ENCODE measurements at places on chromosomes 2 and 18.

DNA sequence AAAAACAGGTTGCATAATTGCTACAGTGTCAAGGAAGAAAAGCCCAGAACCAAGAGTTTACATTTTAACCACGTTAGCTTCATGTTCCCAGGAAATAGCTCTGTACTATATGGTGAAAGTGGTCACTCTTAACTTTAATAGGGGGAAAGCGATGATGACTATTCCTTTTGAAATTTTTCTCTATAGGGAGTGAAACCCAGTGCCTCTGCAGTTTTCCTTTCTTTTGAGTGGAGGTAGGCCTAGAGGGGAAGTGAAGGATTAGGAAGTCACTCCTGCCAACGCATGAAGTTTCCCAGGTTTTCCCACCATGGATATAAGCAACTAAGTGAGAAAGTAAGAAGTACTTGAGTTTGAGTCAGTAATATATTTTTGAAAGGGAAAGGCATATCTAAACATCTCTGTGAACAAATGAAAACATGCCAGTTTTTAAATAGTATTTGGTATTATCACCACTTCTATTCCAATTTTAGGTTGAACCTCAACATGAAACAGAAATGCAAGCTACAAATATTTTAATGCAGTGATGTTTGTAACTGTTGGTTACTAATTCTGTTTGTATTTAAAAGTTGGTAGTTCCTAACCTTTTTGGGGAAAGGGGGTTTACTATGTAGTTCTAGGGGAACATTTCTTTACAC, 91.9 kb downstream of the VRK2 start:
- no peak for DNase-seq

DNA sequence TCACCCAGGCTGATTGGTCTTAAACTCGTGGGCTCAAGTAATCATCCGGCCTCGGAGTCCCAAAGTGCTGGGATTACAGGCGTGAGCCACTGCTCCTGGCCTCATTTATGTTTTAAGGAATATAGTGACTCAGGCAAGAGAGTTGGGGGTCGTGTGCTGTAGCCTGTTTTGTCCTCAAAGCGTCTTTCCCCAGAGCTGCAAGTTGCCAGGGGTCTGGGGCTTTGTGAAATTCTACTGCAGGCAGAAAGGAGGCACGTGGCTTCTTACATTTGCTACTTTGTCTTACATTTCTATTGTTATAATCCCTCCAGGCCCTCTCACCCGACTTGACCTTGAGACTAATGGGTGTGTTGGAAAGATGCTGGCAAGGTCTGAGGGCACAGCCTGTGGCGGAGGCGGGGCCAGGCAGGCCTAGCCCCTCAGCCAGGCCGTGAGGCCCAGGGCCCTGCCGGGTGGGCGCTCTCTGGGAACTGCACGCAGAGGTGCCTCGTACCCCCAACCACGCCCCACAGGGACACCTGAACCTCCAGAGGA, 85.8 kb upstream of the NDUFV2 start:
- DNase-seq, result no peak

- DNase-seq, result no peak
Measured at GRCh38 chr2:205482399-205483081, 199.8 kb upstream of the NRP2 start.

DNA sequence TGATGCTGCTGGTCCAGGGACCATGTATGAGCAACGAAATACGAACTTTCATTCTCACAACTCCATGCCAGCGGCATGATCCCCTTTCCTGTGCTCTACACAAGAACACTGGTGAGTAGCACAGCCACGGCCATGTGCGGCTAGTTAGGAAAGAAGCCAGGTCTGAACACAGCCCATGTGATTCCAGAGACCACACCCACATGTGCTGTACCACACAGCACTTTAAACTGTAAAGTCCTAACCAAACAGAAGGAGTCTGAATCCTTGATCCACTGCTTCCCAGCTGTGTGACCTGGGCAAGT, 33.0 kb upstream of the ACAA2 start:
- DNase-seq, result no peak

- DNase-seq, result no peak
Measured at GRCh38 chr18:68800075-68800474, 2.2 kb downstream of the CCDC102B start.

- no peak for DNase-seq
Measured at GRCh38 chr18:9787712-9788111, 79.6 kb downstream of the RAB31 start.

GRCh38 chr2:133591164-133591563, 22.9 kb upstream of the NCKAP5 start:
- DNase-seq, result no peak

GRCh38 chr18:79400591-79401381, 5.1 kb downstream of the NFATC1 start:
- peak; percentile 58 for DNase-seq

- no peak for DNase-seq
Measured at GRCh38 chr2:57886161-57886786, 160.3 kb upstream of the VRK2 start.

DNA sequence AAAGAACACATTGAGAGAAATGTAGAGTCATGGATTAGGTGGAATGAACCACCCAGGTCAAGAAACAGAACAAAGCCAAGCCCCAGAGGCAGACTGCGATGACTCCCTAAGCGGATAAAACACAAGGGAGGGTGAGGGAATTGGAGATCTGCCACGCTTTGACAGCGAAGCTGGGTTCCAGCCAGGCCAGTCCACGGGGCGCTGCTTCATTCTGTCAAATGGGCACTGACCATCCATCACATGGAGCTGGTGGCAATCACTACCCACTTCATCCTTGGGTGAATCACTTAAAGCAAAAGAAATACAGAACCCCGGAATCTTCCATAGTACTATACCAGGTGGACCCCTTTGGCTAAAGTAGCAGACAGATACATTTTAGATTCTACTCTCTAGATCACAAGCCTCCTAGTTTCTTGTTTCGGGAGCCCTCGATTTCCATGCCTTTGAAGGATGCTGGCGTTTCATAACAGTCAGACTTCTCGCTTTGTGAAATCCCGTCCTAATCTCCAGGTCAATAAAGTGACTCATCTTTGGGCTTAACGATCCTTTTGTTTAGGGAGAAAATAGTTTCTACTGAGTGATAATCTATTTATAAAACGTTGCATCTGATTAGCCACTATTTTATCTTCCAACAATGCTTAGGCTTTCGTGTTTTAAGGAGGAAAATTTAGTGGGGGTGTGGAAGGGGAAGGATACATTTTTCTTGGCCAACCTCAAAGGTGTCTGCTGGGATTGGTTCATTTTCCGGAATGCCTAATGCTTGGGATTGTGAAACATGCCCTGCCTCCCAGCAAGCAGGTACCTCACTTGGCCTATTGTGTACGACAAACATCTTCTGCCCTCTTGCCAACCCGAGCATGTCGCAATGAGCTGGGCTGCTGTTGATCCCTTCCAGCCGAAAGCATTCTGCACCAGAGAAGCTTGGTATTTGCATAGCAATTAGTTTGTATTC, 44.1 kb upstream of the HDAC4 start:
- no peak for DNase-seq

GRCh38 chr2:127176371-127177311, 43.5 kb downstream of the CYP27C1 start:
- no peak for DNase-seq

- DNase-seq, result no peak
Measured at GRCh38 chr2:113273027-113273551, 5.6 kb downstream of the PAX8 start.

GRCh38 chr2:16094811-16095210, 154.5 kb downstream of the MYCN start:
- DNase-seq, result no peak

DNA sequence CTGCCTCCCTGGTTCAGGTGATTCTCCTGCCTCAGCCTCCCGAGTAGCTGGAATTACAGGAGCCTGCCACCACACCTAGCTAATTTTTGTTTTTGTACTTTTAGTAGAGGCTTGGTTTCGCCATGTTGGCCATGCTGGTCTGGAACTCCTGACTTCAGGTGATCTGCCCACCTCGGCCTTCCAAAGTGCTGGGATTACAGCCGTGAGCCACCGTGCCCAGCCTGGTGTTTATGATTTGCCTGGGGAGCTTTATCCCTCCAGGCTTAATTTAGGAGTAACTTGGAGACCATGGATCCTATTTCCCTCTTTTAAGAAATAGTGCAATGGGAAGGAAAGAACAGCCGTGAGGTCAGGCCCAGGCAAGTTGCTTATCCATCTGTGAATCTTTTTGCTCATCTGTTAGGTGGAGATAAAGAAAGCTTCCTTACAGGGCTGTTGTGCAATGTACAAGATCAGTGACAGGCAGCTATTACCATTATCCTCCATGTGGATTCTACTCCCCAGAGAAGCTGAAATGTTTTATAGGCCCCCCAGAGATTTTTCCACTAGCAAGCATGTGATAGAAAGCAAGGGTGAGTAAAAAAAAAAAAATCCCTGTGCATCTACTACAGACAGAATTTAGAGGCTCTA, 104.9 kb upstream of the MGAT5 start:
- DNase-seq, result no peak

DNA sequence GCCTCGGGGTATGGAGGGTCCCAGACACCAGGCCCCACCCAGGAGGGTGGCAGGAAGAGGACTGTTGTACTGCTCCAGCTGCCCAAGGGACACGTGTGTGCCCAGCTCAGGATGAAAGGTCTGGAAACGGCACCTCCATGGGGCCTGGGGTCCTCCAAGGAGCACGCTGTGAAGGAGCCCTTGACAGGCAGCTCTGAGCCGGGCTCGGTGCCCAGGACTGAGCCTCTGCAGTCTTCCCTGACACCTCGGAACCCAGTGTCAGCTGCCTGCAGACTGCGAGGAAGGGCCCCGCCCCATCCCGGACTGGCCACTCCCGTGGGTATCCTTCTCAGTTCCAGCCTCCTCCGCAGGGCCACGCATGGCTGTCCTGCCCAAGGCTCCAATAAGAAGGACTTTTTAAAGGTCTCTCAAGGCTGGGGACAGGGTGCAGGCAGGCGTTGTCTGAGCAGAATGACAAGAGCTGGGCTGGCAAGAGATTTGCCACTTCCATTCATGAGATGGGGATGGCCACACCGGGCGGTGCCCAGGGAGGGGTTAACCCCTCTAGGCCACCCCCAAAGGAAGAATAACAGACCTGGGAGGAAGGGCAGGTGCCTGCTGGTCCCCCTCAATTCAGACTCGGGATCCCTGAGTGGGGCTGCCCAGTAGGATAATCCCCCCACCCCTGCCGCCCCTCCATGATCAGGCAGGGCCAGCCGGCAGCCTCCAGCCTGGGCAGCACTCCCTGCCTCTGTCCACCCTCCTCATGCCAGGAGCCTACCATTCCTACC, 8.9 kb downstream of the ECEL1 start:
- no peak for DNase-seq

DNA sequence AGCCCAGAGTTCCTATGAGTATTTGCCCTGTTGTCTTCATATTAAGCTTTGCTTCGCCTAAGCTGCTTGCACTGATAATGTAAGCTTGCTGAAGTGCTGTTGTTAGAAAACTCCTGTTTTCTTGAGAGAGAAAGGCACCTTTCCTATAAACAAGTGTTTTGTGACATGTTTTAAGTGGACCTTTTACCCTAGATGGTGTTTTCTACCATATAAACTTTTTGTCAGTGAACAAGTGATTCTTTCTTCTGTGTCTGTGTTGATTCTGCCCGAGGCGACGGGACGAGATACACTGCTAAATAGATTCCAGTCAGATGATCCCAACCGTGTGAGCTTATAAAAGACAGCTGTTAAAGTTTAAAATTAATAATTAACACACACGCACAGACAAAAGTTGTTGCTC, 24.1 kb downstream of the CABLES1 start:
- DNase-seq, result no peak

DNA sequence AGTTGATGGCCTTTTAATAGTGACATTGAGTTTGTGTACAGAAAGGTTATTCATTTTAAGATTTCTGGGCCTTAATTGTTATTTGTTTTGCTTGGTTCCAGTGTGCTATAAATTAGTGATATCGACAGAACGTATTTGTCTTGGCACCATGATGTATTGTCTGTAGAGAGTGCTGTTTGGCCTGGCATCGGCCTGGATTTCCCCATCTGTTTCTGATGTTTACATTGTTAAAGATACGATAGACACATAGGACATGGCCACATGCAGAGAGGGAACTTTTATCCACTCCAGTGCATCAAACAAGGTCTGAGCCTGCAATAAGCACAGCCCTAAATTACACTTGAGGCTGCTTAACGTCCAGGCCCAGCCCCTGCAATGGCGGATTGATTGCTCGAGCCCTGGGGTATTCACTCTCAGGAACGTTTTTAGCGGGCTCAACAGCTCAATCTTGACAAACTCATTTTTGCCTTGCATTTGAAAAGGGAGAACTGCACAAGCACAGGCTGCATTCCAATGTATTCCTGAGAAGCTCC, 144.7 kb downstream of the SLC4A3 start:
- no peak for DNase-seq

- DNase-seq, result no peak
Measured at GRCh38 chr2:160670618-160671017, 177.0 kb upstream of the RBMS1 start.

GRCh38 chr2:72173640-72174321, 26.1 kb upstream of the CYP26B1 start:
- no peak for DNase-seq

GRCh38 chr2:188870289-188870688, 103.9 kb upstream of the COL3A1 start:
- no peak for DNase-seq

DNA sequence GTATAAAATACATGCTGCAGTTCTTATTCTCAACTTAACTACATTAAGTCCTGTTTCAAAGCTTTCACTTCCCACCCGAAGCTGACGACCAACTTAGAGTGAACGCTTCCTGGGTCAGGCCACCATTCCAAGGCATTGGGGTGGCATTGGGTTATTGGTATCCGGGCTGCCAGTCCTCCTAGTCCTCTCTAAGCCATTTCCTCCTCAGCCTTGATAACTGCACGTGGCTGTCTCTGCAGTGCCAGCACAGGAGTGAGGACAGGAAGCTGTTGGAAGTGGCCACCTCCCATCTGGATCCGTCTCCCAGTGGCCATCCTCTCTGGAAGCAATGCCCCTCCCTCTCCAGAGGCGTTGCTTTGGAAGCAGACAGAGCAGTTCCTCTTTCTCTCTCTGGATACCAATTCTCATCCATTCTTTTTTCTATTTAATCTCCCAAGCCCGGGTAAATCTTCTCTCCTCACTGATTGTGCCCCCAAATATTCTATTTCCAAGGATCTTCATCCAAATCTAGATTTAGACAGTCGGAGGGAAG, 354.7 kb downstream of the EIPR1 start:
- DNase-seq, result no peak

DNA sequence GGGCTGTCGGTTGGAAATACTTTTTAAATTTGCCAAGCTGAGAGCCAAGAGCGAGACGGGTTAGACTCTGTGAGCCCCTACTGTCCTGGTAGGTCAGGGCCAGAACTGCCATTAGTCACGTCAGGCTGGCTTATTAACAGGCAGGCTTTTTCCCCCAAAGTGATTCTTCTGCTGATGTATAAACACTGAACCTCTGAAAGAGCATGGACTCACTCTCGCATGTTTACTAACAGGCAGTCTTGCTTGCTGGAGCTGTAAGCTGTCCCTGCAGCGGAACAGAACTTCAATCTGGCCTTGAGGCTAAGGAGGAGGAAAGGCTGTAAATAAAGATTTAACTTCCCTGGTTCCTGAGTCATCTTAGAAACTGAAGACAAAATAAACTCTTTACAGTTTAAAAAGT, 288.4 kb downstream of the PIEZO2 start:
- no peak for DNase-seq

- no peak for DNase-seq
Measured at GRCh38 chr18:54737986-54738385, 90.3 kb upstream of the RAB27B start.
